ENCODE measurements at places on chromosomes 13 and 19. TPM values are rescaled to one million over a fixed set of nuclear protein-coding genes. Genes with fewer than 3 reads are reported as not detected.

The C19orf73 gene
- total RNA-seq, result 3.1 TPM

The SIGLEC9 gene
- total RNA-seq, result 7.4 TPM

GRCh38 chr19:47726467-47726866, 13.2 kb downstream of the EHD2 start:
- DNase-seq, result no peak

DNA sequence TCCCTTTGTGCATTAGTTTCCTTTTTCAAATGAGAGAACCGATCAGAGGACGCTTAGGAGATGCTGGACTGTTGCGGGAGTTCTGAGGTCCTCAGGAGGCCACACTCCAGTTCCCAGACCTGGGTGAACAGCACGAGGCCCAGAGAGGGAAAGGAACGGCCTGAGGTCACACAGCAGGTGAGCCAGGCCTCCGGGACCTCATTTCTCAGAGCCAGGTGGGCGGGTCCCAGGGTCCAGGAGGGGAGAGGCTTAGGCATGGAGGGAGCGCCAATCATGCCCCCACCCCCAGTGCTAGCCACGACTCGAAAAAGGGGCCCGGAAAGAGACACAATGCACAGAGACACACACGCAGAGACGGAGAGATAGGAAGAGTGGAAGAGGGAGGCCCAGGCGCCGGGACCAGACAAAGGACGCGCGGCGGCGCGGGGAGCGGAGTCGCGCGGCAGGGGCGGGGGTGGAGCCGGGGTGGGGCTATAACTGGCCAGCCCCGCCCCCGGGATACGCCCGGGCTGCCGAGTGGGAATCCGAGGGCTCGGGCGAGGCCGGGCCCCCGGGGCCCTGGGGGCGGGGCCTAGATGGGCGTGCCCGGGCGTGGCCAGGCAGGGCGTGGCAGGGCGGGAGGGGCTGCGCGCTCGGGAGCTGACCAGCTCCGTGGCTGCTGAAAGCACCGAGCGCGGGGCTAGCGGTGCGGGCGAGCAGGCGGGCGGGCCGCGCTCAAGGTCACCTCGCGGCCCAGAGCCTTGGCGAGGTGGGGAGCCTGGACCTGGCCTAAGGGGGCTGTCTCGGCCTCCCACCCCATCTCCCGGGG, 1.6 kb downstream of the ELAVL3 start:
- DNase-seq, result no peak

- DNase-seq, result no peak
These were observed 19.9 kb downstream of the NOSIP start for GRCh38 chr19:49560358-49560900.

DNA sequence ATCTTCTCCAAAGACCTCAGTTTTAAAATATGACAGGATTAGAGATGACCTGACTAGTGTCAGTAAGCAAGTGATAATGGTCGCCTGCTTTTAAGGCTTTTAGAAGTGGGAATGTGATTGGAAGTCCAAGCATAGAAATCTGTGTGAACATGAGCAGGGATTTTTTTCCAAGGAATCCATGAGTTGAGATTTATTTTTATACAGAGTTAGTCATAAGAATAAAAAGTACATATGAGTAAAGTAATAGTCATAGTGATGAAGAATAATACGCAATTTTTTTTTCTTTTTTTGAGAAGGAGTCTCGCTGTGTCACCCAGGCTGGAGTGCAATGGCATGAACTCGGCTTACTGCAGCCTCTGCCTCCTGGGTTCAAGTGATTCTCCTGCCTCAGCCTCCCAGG, 1.6 kb downstream of the ZNF546 start:
- no peak for DNase-seq

DNA sequence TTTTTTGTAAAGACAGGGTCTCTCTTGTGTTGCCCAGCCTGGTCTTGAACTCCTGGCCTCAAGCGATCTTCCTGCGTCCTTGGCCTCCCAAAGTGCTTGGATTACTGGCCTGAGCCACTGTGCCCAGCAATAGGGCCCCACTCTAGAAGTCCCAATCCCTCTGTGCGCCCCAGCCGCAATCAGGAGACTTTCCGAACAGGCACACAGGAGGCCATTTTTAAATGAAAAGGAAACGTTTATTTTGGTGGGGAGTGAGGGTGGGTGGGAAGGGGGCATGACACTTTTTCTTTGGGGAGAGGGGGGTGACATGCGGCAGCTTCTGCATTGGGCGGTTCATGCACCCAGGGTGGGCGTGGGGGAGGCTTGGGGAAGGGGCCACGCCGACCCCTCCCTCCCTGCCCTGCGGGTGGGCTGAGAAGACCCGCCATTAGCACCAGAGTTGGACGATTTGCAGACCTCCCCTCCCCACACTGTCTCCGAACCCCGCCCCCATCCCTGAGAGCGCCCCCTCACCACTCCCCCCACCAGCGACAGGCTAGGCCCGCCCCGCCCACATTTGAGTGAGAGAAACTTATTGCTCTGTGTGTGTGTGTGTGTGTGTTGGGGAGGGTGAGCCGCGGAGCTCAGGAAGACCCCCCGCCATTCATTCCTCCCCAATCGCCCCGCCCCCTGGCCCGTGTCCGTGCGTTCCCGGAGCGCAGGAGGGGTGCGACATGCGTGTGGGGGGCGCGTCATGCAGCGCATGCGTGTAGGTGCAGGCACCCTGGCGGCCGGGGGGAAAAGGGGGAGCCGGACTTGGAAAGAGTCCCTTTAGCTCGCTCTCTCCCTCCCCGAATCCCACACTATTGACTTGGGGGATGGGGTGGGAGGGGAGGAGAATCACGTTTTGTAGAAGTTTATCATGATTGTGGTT, 17.2 kb downstream of the KCNC3 start:
- DNase-seq, result no peak

The ZNF446 gene
- 7.9 TPM for total RNA-seq

DNA sequence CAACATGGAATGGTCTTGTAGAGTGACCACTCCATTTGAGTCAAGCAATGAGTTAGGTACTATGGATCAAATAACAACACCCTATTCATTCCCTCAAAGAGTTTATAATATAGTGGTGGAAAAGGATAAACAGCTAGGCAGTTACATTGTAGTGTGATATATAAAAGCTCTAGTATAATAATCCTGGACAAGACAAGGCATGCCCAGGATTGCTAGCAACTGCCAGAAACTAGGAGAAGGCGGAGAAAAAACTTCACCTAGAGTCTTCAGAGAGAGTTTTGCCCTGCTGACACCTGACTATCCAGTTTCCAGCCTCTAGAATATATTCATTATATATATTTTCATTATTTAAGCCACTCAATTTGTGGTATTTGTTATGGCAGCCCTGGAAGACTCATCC, 530.6 kb downstream of the KLF12 start:
- no peak for DNase-seq

DNA sequence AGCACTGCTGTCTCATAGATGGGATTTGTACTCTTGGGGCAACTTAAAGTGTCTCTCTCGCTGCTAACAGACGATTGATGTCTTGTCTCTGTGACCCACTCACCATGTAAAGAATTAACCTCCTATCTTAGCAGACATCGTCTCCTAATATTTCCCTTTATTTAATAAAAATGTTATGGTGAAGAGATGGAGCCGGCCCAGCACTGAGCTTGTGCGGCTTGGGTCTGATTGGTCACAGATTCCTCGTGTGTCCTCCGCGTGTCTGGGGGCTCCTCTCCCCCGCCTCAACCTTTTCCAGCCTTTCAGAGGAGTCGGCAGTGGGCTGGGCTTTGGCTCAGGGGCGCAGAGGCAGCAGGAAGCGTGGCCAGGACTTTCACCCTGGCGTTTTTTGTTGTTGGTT, 13.2 kb upstream of the CRTC1 start:
- DNase-seq, result no peak

DNA sequence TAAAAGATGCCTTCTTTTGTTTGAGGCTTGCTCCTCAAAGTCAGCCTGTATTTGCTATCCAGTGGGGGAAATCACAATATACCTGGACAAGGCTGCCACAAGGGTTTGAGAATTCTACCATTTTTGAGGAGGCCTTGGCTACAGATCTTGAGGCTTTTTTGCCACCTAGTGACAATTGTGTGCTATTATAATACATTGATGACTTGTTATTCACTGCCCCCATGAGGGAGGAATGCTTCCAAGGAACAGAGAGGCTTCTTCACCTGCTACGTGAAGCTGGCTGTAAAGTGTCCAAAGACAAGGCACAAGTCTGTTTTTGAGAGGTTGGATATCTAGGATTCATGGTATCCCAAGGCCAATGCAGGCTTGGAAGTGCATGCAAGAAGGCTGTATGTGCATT, 72.5 kb downstream of the ZNF708 start:
- DNase-seq, result no peak

The ITPKC gene
- total RNA-seq, result 15.6 TPM

The CACNG6 gene
- total RNA-seq, result not detected

The ERVK3-1 gene
- 32.6 TPM for total RNA-seq

- DNase-seq, result no peak
These were observed 21.5 kb downstream of the EBPL start for GRCh38 chr13:49669735-49670309.

DNA sequence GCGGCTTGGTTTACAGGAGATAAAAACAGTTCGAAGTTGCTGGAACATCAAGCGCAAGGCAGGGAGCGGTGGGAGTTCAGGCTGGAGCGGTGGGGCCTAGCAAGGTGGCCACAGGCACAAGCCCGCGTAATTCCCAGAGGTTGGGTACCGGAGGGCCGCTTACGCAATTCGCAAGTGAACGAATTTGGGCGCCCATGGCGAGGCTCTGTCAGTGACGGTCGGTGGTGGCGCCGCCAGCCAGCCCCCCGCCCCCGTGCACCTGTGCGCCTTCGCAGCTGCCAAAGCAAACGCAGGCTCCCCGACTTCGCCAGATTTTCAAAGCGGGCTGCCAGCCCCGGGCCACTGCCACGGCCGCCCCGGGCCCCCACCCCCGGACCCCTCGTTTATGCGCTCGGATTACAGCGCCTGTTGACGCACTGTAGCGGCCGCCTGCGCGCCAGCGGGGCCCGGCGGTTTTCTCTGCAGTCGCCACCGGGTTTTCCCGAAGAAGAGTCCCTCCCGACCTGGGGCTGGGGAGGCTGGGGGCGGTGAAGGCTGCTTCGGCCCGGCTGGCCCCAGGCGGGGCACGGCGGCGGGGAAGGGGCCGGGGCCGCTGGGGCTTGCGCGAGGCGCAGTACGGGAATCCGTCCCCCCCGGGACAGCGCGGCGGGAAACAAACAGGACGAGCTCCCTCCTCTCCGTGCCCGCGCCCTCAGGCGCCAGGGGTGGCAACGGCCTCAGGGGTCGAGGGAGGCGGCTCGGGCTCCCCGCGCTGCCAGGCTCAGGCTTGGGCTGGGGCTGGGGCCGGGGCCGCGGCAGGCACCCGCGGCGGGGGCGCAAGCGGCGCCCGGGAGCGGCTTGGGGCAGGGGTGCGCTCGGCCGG, 709 bp downstream of the N4BP2L1 start:
- DNase-seq, result no peak

The TEX101 gene
- not detected for total RNA-seq

DNA sequence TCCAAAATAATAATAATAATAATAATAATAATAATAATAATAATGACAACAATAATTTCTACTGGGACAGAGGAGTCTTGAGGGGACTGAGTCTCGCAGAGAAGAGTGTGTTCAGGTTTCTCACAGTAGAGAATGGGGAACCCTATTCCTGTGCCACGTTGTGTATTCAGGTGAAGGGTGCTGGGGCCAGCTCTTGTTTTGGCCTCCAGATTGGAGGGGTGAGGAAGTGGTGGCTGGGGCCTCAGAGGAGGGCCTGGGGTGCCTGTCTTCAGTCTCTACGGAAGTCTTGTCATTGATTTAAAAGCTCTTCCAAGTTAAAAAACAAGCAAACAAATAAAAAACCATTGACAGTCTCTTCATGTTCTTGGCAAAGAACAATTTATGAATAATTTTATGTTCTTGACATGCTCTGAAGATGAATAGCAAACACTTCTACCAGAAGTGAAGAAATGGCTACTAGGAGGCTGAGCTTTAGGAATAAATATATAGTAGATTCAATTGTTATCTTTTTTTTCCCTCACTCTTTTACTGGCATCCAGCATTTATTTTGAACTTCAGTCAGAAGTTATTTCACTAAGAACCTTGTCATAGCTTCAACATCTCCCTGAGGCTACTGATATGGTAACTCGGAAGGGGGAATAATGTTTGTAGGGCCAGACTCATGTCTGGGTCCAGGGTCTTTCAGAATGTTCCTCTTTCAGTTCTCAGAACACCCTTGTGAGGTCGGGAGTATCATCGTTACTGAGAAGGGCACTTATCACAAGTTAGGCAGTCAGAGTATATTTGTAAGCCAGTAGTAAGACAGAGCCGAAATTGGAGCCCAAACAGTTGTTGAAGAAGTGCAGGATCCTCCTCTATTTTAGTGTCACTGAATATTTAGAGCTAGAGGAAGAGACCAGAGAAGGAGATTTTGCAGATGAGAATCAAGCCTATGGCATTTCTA, 13.1 kb downstream of the LRCH1 start:
- no peak for DNase-seq

DNA sequence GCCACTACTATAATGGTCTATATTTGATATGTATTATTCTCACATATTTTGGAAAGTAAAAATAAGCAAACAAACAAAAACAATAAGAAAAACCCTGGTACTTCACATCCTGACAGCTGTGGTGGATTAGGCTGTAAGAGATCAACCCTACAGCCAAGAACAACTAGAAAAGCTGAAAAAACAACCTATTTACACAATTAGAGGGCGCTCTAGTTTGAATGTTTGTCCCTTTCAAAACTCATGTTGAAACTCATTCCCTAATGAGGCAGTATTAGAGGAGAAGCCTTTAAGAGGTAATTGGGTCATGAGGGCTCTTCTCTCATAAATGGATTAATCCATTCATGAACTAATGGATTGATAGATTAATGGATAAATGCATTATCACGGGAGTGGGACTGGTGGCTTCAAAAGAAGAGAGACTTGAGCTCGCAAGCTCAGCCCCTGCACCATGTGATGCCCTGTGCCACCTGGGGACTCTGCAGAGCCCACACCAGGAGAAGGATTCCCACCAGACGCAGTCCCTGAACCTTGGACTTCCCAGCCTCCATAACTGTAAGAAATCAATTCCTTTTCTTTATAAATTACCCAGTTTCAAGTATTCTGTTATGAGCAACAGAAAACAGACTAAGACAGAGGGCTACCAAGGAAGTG, 733.9 kb upstream of the ARGLU1 start:
- DNase-seq, result no peak

GRCh38 chr19:47741544-47742140, 3.7 kb upstream of the NOP53 start:
- DNase-seq, result no peak

GRCh38 chr13:93372856-93373255, 146.2 kb downstream of the GPC6 start:
- no peak for DNase-seq

The IGSF23 gene
- not detected for total RNA-seq

GRCh38 chr19:4536798-4537197, 1.8 kb upstream of the PLIN5 start:
- no peak for DNase-seq

The ZNF816 gene
- 3.9 TPM for total RNA-seq

GRCh38 chr13:40920826-40921225, 98.3 kb downstream of the ELF1 start:
- no peak for DNase-seq

The CALR3 gene
- total RNA-seq, result not detected

The CEACAM20 gene
- total RNA-seq, result not detected

Measured in right atrium auricular region (tissue), 2 donors.